Activated naive CD4-positive, alpha-beta T cell treated with anti-CD3 and anti-CD28 coated beads for 36 hours (primary cell): ENCODE measurements at places on chromosomes 12 and 14. TPM values are rescaled to one million over a fixed set of nuclear protein-coding genes. Genes with fewer than 3 reads are reported as not detected.
A peak's percentile ranks its signal among the peaks of the same experiment; 100 is the strongest.

Gene ARHGEF40
- total RNA-seq = not detected

Gene AMHR2
- total RNA-seq = not detected

GRCh38 chr14:91193069-91193468 lies 51.4 kb downstream of the GPR68 start:
- peak overlapping the region; percentile 9 for H3K27ac ChIP-seq
- no peaks in the 10 kb centered on the region for H3K27me3 ChIP-seq
- no peak overlapping the region for H3K4me3 ChIP-seq
- DNase-seq = no peak
- peaks cover 19% of the 10 kb centered on the region for H3K4me1 ChIP-seq

DNA sequence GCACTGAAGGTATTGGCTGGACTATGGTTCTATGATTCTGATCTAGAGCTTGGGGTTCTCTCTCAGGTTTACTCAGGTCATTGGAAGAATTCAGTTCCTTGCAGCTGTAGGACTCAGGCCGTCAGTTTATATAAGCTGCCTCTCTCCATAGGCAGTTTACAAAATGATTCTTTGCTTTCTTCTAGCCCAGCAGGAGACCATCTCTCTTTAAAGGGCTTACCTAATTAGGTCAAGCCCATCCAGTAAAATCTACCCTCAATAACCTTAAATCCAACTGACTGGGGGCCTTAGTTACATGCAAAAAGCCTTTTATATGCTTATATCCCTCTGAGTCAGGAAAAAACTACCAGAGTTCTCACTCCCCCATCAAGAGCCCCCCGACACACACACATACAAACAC lies 80.5 kb upstream of the GARIN6 start:
- H3K36me3 ChIP-seq = no peaks in the 10 kb centered on the region
- H3K4me3 ChIP-seq = no peak overlapping the region
- H3K27ac ChIP-seq = no peak overlapping the region
- no peaks in the 10 kb centered on the region for H3K4me1 ChIP-seq

Gene FGF6
- not detected for total RNA-seq

- no peaks in the 10 kb centered on the region for H3K27me3 ChIP-seq
- no peak overlapping the region for H3K27ac ChIP-seq
- DNase-seq = no peak
- no peak overlapping the region for H3K4me3 ChIP-seq
These were observed 130.6 kb downstream of the PLEKHA5 start for GRCh38 chr12:19260135-19260534.

GRCh38 chr12:73057428-73057827 lies 785.3 kb downstream of the TRHDE start:
- no peak overlapping the region for H3K27ac ChIP-seq
- H3K27me3 ChIP-seq = no peaks in the 10 kb centered on the region
- H3K36me3 ChIP-seq = no peaks in the 10 kb centered on the region
- H3K4me1 ChIP-seq = no peaks in the 10 kb centered on the region
- H3K4me3 ChIP-seq = no peak overlapping the region

DNA sequence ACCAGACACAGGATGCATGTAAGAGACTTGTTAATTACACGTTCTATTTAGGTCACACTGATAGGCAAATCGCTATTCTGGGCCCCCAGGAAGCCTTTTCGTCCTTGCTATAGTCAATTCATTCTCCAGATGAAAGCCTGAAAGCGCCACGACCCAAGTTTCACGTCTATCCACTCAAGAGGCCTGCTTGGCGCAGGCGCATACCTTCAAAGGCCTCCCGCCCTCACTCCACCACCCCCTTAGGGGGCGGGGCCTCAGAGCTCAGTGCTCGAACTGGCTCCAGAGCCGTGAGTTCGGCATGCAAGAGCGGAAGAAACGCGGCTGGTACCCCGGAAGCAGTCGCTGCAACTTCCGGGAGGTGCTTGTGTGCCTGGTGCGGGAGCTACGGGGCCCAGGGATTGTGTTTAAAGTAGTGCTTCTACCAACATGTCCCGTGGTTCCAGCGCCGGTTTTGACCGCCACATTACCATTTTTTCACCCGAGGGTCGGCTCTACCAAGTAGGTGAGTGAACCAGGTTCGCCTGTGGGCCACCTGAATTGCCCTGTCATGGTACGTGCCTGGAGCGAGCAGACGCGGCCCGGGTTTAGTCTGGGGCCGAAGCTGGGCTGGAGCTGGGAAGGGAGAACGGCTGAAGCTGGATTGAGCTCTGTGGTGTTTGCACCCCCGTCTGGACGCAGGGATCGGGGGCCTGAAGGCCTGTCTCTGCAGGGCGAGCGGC lies at the start of gene PSMA6:
Gene PSMA6 (plus strand): TSS at position 332 of the 719 bp plus-strand sequence. CDS start 95 bp downstream, at position 427.
- no peaks in the 10 kb centered on the region for H3K27me3 ChIP-seq
- peak within 1 kb of the TSS; percentile 98 for H3K4me3 ChIP-seq
- H3K27ac ChIP-seq = peak within 1 kb of the TSS; percentile 97
- peaks cover 24% of the 10 kb centered on the region for H3K36me3 ChIP-seq
- DNase-seq = peak; percentile 99

DNA sequence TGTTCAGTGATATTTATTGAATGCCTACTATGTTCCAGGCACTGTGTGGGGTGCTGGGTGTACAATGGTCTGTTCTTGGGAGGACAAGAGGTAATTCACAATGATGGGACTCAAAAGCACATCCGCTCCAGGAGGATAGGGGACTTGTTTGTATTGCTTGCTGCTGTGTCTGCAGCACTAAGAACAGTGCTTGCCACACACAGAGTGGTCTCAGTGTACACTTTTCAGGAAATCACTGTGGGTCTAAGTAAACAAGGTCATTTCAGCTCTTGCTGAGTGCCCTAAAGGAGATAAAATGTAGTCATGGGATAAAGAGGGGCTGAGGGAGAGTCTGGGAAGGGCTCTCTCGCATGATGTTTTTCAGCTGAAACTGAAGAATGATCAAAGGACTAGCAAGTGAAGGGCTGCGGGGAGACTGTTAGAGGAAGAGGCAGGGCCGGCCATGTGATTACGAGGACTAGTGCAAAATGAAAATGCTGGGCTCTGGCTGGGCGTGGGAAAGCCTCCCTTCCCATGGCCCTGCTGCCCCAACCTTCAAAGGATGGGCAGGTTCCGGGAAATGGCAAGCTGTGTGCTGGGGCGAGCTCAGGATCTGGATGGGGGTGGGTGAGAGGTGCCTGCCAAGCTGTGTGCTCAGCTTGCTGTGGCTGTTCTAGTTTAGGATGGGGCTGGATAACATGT lies 39.1 kb downstream of the ADCK1 start:
- no peak for DNase-seq
- H3K4me1 ChIP-seq = peaks cover 8% of the 10 kb centered on the region
- H3K27ac ChIP-seq = no peak overlapping the region
- H3K36me3 ChIP-seq = peaks cover 4% of the 10 kb centered on the region
- no peak overlapping the region for H3K4me3 ChIP-seq

GRCh38 chr12:71321531-71321930 lies 118.1 kb upstream of the LGR5 start:
- H3K4me1 ChIP-seq = no peaks in the 10 kb centered on the region
- H3K27me3 ChIP-seq = no peaks in the 10 kb centered on the region
- H3K4me3 ChIP-seq = no peak overlapping the region
- no peaks in the 10 kb centered on the region for H3K36me3 ChIP-seq
- DNase-seq = no peak

DNA sequence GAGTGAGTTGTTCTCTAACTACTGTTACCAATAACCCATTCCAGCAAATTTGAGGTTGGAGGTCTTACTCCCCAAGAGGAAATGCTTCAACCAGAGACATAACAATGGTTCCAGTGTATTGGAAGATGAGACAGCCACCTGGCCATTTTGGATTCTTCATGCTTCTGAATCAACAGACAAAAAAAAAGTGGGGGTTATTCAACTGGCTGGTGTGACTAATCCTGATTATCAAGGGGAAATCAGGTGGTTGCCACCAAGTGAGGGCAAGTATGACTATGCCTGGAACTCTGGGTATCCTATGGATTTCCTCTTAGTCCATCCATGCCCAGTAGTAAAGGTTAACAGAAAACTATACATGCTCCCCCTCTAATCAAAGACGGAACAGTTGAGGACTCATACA lies 29.9 kb upstream of the ZNF641 start:
- no peaks in the 10 kb centered on the region for H3K4me1 ChIP-seq
- no peak overlapping the region for H3K4me3 ChIP-seq
- DNase-seq = no peak
- H3K27me3 ChIP-seq = no peaks in the 10 kb centered on the region
- H3K36me3 ChIP-seq = no peaks in the 10 kb centered on the region

GRCh38 chr12:124668602-124669001 lies 101.2 kb upstream of the NCOR2 start:
- H3K4me3 ChIP-seq = no peak overlapping the region
- H3K36me3 ChIP-seq = no peaks in the 10 kb centered on the region
- H3K27ac ChIP-seq = no peak overlapping the region
